Stimulated activated CD4-positive, alpha-beta T cell treated with anti-CD3 and anti-CD28 coated beads, Interleukin-1b, Interleukin-23, amount 100 ng/mL, for 24 hours (primary cell): ENCODE measurements at places on chromosomes 1 and 21.

GRCh38 chr1:55526716-55527115, 311.6 kb upstream of the USP24 start:
- DNase-seq: no peak

DNA sequence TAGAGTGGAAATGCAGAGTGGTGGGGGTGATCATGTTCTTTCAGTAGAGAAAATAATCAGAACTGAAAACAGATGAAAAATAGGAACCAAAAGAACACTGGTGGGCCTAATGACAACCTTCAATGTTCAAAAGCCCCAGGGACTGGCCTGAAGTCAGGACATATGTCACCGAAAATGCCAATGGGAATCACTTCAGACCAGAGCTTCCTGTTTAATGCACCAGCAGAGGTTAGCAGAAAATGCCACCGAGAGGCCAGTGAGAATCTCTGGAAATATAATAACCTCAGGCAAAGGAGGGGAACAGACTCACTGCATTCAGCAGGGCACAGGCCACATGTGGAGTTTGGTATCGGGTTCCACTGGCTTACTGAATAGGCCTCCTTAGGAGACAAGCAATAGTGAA, 15.9 kb upstream of the CD58 start:
- DNase-seq: no peak

- DNase-seq: no peak
Measured at GRCh38 chr21:18917622-18918021, 514.0 kb upstream of the TMPRSS15 start.

DNA sequence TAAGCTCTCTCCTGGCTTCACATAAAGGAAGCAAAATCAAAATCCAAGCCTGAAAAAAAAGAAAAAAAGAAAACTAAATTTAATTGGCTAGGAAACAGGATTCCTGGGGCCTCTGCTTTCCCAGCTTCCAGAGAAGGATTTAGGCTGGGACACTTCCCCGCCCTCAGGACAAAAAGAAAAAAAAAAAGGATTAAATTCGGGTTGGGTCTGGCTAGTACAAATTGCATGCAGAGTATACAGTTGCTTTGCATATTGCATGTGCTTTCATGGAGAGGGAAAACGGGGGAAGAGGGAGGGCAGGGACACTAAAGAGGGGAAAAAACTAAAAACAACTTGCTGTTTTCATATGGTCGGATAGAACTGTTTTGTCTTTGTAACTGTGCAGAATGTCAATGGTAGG, 42.7 kb downstream of the OLIG1 start:
- DNase-seq: no peak

GRCh38 chr1:10832703-10833102, 36.3 kb upstream of the CASZ1 start:
- DNase-seq: no peak

DNA sequence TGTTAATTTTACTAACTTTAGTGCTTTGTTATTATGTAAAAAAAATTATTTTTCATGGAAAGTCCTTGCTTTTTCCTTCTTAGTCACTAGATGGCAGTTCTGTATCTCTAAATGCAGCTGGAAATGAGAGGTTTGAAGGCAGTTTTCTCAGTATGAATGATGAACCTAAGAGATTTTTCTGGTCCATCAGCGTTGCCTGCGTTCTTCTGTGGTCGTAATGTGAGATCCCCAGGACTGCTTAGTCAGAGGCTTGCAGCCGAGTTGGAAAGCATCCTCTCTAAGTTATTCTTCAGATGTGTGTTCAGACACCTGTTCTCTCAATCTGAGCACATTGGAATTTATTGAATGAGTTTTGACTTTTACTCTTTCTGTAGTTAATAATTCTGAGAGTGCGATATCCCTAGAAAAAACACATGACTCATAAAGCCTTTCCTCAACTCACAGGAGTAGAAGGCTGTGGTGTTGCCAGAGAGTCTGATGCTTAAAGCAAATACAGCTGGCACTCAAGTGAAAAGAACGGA, 99.3 kb downstream of the FMN2 start:
- DNase-seq: no peak

DNA sequence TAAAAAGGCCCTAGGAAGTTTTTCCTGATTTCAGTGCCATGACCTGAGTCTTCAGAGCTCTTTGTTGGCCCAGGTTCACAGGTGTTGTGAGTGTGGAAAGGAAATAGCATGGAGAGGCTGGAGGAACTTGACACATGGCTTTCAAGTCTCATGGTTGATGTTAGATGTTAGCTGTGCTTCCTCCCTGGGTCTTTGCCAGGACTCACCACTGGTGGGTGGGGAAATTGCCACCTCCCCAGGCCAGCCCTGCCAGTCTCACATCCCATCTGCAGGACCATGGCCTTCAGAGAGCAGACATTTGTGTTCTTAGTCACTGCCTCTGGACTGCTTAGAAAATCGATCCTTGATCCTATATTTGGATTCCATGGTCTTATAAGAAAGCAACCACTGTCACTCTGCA, 383.2 kb downstream of the DISC1 start:
- no peak for DNase-seq
